BE2C (cell line): ENCODE measurements at places on chromosomes 6 and 20.
A peak's percentile ranks its signal among the peaks of the same experiment; 100 is the strongest.

- no peak for DNase-seq
Observed at GRCh38 chr6:110520209-110520965, 44.0 kb upstream of the SLC22A16 start.

DNA sequence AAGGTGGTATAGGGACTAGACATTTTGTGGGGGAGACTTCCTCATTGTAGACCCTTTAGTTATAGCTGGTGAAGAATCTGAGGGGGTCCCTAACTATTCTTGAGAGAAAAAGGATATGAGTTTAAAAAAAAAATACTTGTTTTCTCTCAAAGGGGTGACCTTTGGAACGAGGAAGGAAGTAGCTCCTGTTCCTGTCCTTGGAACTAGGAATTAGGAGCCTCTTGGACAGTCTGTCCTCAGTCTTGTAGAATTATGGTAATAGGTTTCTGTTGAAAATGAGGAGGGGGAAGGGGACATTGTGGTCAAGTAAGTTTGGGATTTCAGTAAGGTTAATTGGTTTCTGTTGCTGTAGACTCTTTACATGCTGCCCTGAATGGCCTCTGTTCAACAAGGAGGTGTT is 56.5 kb downstream of the PLEKHG1 start:
- no peak for DNase-seq

DNA sequence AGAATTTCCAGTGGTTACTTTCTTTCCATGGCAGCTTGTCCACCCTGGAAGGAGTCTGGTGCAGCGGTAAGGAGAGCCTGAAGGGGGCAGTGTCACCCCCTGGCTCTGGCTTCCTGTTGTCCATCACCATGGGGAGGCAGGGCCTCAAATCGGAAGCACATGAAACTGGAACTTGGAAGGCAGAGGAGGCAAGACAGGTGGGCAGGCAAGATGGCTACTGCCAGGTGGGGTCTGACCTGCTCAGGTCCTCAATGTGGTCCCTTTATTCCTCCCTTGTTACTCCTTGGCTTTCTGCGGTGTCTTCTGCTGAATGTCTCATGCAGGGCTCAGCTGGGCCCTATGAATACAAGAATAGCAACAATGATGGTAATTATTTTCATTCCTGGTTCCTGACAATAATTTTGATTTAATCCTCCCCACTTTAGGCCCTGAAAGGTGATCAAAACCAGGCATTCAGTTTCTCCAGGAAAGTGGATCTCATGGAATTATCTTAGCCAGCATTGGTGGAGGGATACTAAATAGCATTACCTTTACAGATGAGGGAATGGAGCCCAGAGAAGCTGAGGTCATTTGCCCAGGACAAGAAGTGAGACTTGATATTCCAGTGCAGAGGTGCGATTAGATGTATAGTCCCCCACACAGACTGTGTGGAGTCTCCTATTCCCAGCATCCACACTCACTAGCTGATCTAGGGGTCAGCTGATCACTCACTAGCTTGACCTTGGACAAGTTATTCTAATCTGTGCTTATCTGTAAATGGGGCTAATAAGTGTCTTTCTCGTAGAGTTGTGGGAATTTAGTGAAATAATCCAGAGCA is 17.6 kb upstream of the SNAI1 start:
- peak; percentile 66 for DNase-seq

DNA sequence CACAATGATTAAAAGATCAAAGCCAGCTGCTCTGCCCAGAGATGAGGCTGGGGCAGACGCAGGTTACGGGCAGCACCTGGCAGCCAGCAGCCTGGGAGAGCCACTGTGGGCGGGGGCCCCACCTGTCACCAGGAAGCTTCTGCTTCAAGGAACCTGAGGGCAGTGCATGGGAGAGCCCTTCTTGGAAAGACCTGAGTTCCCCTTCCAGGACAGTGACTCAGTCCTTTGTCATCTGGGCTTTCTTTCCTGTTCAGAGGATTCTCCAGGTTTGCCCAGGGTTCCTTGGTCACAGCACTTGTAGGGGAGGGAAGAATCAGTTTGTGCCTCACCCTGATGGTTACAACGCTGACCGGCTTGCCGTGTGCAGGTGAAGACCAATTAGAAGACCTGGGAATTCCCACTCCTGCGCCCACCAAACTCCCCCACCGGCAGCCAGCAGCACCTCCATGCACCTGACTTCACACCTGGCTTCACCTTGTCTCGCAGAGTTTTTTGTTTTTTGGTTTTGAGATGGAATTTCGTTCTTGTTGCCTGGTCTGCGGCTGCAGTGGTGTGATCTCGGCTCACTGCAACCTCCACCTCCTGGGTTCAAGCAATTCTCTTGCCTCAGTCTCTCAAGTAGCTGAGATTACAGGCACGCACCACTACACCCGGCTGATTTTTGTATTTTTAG is 2.0 kb downstream of the ZBP1 start:
- no peak for DNase-seq

- peak; percentile 71 for DNase-seq
Observed at GRCh38 chr20:35463455-35464300, 8.3 kb downstream of the CEP250 start.

DNA sequence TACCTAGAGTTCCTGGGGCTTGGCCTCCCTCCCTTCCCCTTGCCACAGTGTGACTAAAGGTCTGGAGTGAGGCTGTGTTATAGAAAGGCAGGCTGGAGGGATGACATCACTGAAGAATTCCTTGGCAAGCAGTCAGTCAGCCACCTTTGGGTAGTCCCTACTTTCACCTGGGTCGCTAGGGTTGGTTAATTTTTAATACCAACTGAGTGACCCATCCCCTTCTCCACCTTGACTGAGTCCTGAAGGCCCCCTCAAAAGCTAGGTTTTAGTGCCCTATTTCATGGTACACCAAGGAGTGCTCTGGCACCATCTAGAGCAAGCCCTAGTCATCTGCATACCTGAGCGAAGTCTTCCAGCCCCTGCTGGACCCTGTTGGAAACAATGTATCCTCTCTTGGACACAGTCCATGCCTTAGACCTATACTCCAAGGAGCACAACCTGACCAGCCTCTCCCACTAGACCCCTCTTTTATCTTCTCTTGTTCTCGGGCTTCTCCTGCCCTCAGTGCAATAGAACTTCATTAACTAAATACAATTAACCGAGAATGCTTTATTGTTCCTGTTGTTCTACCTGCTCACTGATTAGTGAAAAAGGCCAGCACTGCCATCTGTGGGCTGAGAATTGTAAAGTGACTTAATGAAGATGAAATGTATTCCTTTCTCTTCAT is 44.6 kb downstream of the RIN2 start:
- DNase-seq = no peak

DNA sequence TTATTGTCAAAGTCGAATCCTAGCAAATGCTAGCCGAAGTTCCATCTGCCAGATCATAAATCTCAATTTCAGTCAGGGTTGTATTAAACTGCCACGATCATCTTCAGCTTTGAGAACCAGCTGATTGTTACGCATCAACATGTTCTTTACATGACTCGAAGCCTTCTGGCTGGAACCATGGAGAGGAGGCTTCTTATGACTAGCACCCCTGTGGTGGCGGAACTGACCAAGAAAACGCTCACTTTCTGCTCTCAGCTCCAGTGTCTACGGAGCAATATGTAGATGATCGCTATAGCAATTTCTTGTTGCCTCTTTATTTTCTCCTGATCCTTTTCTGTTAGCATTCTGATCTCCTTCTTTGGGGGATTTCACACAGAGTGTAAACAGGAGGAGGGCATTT is 479.4 kb upstream of the SLC35B3 start:
- DNase-seq = no peak

DNA sequence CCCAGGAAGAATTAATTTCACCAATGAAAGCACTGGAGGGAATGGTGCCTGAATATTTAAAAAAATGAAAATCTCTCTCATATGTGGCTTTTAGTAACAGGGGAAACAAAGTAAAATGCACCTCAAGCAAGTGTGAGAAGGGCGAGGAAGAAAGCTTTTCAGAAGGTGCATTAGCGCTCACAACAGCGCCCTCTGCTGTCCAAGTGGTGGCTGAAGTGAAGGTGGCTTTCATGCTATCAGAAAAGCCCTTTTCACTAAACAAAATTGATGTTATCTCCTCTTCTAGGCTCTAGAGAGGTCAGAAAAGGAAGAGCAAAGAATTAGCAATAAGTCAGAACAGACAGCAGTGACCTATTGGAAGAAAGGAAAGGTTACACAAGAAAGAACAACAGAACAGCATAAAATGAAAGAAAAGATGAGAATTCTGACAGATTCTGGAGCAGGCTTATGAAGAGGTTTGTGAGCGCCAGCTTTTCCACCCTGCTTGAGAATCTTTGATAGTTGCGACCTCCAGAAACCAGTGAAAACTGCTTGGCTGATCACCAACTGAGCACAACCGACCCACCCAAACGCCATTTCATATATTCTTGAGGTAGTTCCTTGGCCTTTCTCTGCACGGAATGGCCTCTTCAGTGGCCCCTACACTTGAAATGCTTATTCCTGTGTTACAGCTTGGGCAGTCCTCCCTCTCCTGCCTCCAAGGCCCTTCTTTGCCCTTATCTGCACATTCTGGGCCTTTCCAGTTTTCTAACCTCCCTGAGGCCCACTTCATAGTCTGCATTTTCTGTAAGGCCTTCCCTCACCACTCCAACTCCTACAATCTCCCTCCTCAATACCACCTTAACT is 45.3 kb downstream of the SMLR1 start:
- peak; percentile 66 for DNase-seq

GRCh38 chr6:32852018-32852843 is 1.3 kb downstream of the TAP1 start:
- DNase-seq = no peak

- DNase-seq = no peak
Observed at GRCh38 chr6:154614101-154614500, 103.6 kb upstream of the CNKSR3 start.
